ENCODE measurements at places on chromosomes 7 and 10.

DNA sequence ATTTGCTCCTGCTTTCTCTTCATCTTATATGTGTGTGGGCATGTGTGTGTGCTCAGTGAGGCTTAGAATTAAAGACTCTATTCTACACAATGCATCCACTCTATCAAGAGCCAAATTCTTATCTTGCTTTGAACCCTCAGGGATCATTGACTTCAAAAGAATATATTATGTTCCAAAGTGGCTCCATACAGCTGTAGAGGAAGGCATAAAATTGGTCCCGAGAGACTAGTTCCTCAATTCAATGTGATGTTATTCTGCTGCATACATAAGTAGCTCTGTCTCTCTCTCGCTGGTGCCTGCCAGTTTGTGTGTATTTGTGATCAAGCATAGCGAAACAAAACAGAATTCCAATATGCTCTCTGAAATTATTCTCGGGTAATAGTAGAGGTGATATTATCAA, 997.9 kb upstream of the POT1 start:
- DNase-seq, result no peak

- DNase-seq, result peak; percentile 8
Measured at GRCh38 chr10:97234400-97234799, 48.6 kb upstream of the SLIT1 start.

DNA sequence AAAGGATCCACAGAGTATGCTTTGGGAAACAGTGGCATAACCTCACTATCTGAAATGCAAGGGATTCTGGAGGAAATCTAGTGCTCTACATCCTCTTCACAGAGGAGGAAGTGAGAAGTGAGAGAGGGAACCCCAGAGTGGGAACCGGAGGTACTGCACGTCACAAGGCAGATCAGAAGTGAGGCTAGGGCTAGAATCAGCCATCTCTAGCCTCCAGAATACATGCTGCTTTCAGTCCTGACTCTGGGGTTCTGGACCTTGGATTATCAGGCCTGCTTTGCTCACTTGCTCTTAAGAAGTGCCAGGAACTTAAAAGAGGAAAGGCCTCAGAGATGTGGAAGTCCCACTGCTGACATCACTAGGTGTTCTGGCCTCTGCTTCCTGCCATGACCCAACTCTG, 25.7 kb downstream of the ZNF503 start:
- no peak for DNase-seq

DNA sequence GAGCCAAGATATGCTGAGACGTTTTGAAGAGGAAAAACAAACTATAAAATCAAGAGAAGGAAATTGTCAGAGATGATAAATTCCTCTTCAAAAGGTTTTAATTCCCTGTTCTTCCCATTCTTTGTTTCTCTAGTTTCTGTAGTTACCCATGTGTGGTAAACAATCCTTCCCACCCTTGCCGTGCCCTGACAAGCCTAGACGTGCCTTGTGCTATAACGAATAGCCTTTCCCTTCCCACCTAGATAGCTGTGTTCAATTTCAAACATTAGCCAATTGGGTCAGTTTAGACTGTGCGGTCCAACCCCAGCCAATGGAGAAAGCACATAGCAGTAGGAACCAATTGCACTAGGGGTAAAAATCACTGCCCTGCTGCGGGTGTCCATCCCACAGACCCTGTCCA, 138.1 kb downstream of the RALA start:
- no peak for DNase-seq

- no peak for DNase-seq
Measured at GRCh38 chr10:117439243-117439912, 64.1 kb upstream of the PDZD8 start.

DNA sequence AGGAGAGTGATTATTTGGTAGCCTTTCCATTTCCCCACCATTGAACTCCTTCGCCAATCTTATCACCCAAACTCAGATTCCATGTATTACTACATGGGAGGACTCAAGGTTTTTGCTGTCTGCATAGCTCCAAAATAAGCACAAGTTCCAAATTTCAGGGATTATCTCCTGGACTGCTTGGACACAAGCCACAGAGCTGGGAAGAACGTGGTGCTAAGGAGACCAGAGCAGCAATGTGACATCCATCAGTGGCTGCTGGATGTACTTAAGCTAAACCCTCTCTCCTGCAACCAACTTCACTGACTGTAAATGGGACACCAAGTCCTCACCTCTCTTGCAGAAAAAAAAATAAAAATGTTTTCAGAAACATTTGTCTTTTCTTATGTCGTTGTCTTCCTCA, 56.3 kb downstream of the NRP1 start:
- no peak for DNase-seq

DNA sequence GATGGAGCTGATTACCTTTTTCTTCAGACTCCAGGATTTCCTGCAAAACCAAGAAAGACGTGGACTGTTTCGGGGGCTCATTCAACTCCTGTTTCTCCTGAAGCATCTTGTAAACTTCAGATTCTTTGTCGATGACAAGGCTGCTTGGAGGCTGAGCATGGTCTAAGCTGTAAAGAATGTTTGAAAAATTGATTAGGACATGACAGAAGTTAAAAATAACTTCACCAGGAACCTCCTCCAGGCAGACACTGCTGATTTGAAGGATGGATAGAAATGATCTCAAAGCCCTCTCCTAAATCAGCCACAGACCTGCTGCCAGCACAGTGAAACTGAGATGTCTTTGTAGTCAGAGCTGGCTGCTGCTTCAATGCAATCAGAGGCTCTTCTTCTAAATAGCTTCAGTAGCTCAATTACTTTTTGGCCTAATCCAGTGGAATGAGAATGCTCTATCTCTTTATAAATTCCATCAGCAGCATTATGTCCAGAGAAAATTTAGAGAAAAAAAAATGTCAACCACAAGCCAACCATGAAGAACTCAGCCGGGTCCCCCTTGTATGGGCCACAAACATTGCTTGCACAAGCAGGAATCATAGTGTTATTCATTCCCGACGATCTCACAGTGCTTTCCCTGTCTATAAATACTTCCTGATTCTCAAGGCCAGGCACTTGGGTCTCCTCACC, 43.5 kb downstream of the PDLIM1 start:
- DNase-seq, result no peak
